ENCODE measurements at places on chromosomes 5 and 9.
A peak's percentile ranks its signal among the peaks of the same experiment; 100 is the strongest.

DNA sequence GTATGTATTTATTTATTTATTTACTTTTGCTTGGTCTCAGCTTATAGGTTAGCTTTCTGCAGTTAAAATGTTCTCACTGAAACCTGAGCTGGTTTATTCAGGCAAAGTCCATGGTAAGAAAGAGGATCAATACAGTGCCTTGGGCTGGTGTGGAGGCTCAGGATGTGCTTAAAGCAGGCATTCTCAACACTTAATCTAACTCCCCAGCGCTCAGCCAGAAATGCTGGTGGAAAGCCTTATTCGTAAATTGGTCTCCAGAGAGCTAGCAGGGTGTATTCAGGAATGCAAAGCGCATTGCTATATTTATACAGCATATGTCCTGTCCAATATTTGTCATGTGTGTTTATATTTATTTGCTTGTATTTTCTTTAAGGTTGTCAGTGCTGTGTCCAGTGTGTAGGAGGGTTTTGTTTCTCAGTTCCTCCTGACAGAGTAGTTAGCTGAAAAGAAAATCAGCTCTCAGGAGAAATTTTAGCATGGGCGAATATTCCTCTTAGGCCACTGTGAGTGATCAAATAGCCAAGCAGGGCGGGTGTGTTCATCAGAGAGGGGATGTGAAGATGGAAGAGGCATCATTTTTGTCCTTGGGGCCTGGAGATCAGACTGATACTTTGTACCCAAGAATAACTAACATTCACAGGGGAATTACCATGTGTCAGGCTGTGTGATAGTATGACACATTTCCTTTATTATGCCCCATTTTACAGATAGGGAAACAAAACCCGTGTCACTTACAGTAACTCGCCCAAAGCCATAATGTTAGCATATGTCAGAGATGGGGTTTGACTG lies 65.8 kb downstream of the DOCK2 start:
- peak; percentile 38 for DNase-seq

DNA sequence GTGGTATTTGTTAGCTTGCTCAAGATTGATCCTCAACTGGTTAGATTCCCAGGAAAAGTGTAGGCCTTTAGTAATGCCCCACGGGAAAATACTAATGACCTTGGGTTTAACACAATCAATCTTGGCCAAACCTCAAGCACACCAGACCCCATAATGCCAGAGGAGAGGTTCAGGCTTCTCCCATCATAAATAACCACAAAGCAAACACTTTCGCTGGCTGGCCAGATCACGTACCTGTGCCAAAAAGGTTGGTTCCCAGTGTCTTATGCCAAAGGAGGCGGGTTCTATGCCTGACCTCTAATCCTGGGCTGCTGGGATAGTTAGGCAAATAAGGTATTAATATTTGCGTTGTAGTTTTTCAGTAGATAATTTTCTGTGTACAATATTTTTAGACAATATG lies 379.2 kb upstream of the CDH18 start:
- DNase-seq = peak; percentile 2

GRCh38 chr5:143922718-143923117 lies 110.8 kb downstream of the HMHB1 start:
- no peak for DNase-seq

DNA sequence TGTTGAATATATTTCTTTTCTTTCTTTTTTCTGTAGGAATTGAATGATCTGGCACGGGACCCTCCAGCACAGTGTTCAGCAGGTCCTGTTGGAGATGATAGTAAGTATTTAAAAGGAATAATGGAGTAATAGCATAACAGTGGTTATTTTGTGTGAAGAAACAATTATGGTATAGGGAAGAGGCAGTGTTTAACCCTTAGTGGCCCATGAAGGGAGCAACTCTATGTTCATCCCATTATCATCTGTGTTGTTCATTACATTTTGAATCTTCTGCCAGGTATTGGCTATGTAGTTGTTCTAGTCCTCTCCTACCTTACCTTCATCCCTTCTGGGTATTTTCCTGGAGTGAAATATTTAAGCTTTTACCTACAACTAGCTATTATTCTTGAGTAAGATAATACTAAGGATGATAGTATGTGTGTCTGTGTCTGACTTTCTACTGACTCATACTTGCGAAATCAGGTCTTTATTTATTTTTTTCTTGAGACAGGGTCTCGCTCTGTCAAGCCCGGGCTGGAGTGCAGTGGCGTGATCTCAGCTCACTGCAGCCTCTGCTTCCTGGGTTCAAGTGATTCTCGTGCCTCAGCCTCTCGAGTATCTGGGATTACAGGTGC lies 39.3 kb downstream of the UBE2D2 start:
- DNase-seq = no peak

DNA sequence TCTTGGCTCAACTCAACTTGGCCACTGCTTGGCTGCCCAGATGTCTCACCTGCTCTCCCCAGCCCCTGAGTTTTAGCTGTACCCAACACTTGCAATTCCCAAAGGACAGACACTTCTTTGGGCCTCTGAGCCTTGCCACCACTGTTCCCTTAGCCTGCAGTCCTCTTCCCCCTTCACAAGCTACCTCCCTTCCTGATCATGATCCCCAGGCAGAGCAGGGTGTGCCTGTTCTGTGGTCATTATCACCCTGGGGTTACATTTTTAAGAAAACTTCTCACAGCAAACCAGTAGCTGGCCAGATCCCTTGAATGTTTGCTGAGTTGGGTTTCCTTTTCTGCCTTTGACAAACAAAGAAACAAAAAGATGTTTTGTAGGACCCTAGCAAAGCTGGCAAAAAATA lies 87.5 kb upstream of the PRRC1 start:
- no peak for DNase-seq

GRCh38 chr5:73118391-73118973 lies 1.9 kb upstream of the TMEM171 start:
- no peak for DNase-seq
